ENCODE measurements at places on chromosomes 12 and 14.
A peak's percentile ranks its signal among the peaks of the same experiment; 100 is the strongest.

DNA sequence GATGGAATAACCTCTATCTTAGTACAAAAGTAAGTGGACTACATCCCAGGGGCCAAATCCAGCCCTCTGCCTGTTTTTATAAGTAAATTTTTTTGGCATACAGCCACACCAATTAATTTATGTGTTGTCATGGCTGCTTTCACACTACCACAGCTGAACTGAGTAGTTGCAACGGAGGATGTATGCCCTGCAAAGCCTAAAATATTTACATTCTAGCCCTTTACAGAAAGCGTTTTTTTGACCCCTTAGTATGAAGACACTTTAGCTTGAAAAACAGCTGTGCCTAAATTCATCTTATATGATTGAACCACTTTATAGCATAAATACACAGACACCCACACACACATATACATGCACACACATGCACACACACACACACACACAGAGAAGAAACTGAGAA is 501.6 kb downstream of the EGLN3 start:
- DNase-seq: no peak

GRCh38 chr12:68334132-68334531 is 2.0 kb upstream of the MDM1 start:
- DNase-seq: no peak

GRCh38 chr12:16389594-16389993 is 42.1 kb downstream of the MGST1 start:
- DNase-seq: peak; percentile 32

- DNase-seq: no peak
These were observed 34.5 kb downstream of the CMKLR1 start for GRCh38 chr12:108304633-108305032.

- DNase-seq: no peak
These were observed 1.4 kb downstream of the NFYB start for GRCh38 chr12:104136577-104136976.

GRCh38 chr12:91196436-91196835 is 13.8 kb upstream of the DCN start:
- DNase-seq: no peak

- DNase-seq: no peak
These were observed 12.6 kb upstream of the DENND5B start for GRCh38 chr12:31603546-31604009.

DNA sequence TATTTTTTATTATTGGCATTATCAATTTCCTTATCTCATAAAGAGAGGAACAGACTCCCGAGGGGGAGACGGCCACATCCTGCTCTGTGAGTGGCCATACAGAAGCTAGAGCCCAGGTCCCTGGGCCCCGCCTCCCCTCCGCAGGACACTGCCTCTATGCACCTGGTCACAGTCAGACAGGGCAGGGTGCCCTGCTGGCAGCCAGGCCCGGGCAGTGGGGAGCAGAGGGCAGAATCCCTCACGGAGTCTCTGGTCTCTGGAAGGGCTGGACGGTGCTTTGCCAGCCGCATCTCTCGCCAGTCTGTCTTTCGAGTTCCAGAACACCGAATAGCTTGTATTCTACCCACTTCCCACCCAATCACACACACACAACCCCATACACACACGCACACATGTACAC is 16.4 kb upstream of the CACNA2D4 start:
- no peak for DNase-seq

DNA sequence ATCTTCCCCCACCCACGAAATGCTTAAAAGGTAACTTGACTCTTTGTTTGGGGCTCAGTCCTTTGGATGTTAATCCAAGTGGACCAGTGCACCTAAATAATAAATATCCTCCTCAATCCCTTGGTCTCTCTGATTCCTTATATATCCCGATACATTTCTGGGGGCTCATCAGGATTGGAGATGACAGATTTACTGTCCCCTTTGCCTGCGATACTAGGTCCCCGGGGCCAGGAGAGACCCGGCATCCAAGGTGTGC is 26.3 kb downstream of the KLRK1 start:
- DNase-seq: no peak
